ENCODE measurements at places on chromosomes 3 and 15.

GRCh38 chr3:55332176-55332575 is 154.9 kb downstream of the WNT5A start:
- no peak for DNase-seq

DNA sequence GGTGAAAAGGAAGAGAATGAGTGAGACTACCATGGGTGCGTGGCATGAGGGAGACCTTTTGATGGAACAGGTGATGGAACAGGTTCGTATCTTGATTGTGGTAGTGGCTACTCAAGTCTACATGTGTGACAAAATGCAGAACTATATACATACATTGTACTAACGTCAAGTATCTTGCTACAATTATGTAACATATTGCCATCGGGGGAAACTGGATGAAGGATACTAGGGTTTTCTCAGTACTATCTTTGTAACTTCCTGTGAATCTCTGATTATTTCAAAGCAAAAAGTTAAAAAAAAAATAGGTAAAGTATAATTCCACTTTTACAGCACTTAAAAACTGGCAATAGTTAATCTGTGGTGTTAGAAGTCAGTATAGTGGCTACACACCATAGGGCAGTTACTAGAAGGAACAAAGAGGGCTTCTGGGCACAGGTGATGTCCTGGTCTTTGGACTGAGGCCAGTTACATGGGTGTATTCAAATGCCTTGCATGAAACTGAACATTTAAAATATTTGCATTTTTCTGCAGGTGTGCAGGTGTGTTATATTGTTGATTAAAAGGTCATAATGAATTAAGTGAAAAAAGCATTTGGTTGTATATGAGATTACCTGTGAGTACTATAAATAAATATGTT is 61.4 kb downstream of the LRRK1 start:
- no peak for DNase-seq

- DNase-seq, result no peak
Measured at GRCh38 chr15:66961901-66962300, 103.5 kb upstream of the SMAD3 start.

DNA sequence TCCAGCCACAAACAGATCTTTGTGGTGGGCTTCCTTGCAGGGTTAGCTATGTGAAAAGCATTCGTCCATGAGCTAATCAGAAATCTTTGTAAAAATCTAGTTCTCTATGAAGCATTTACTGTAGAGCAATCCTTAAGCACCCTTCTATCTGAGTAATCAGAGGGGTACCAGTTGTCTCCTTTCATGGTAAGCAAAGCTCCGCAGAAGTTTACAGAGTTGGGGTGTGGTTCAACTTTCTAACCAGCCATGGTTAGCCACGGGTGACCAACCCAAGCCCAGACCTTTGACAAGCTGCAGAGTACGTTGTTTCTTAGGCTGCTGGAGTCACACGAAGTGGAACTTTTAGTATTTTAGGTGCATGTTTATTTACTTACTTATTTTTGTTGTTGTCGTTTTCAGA is 77.4 kb downstream of the FLNB start:
- no peak for DNase-seq

- DNase-seq, result no peak
Measured at GRCh38 chr15:68992696-68993095, 21.8 kb upstream of the NOX5 start.

All from lower leg skin (tissue), 4 donors.